ENCODE measurements at places on chromosomes 7 and 10. TPM values are rescaled to one million over a fixed set of nuclear protein-coding genes. Genes with fewer than 3 reads are reported as not detected.

Gene CYP26C1
- 0.23 TPM for total RNA-seq

Gene HTR7
- total RNA-seq = 1.0 TPM

Gene C10orf62
- total RNA-seq = 0.12 TPM

Gene ASB10
- not detected for total RNA-seq

Gene MARCHF5
- total RNA-seq = 8.5 TPM

Gene SCIN
- total RNA-seq = not detected

Gene ZPBP
- total RNA-seq = not detected

Gene TFEC
- total RNA-seq = 0.06 TPM

Gene ANKRD30A
- total RNA-seq = not detected

Gene ADAM22
- 3.6 TPM for total RNA-seq

All from NCI-H460 (cell line).